ENCODE measurements at places on chromosomes 4 and X.

GRCh38 chr4:85603437-85604336 is 128.7 kb downstream of the ARHGAP24 start:
- no peak for DNase-seq

DNA sequence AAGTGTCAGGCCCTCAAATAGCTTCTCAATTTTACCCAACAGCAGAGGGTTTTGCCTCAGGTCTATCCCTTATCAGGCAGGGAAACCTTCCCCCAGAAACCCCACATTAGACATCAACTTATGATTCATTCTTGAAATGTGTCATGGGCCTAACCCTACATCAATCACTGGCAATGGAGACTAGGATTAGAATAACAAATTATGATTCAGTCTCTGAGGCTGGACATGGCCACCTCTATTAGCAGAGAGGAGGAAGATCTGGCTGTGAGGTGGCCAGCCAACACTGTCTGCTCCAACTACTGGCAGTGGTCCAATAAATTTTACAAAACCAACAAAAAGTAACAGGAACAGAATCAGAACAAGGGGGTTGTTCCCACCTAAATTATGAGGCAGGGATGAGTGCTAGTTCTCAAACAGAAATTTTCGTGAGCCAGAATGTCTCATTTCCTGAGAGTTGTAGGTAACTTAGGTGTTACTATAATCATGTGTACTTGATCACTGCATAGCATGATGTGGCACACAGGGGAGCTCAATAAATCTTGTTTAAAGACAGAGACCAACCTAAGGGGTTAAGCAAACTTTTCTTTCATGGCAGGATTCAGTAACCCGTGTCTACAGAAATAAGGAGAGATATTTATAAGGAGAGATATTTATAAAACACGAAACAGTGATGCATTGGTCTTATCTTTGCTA is 126.8 kb downstream of the NFKB1 start:
- peak; percentile 7 for DNase-seq

GRCh38 chr4:78250500-78250899 is 193.4 kb downstream of the FRAS1 start:
- DNase-seq: no peak

GRCh38 chr4:20983763-20984575 is 283.7 kb downstream of the PACRGL start:
- DNase-seq: no peak

DNA sequence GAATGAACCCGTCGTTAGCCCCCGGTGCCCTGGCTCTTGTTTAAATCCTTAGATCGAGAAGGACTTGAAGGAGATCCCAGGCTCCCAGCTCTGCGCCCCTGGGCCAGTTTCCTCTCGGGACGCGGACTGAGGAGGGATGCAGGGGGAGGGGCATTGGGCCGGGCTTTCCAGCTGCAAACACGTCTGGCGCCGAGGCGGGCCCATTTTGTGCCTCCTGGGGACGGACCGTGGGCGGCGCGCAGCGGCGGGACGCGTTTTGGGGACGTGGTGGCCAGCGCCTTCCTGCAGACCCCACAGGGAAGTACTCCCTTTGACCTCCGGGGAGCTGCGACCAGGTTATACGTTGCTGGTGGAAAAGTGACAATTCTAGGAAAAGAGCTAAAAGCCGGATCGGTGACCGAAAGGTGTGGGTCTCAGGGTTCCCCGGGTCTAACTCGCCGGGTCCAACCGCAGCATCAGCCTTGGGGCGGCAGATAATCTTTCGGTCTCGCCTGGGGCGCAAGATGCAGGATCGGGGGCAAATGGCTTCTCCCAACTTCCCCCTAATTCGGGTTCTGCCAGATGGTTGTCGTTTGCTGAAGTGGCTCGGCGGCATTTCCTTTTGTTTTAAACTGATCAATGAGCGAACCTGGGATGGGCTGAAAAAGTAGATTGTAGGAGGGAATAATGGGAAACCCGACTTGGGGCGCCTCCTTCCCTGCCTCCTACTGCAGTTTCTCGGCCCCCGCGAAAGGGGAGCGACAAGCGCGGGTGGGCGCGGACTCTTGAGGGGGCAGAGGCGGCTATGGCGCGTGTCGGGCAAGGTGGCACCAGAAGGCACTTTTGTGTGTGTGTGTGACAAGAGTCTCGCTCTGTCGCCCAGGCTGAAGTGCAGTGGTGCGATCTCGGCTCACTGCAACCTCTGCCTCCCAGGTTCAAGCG is 2.9 kb downstream of the PDGFRA start:
- DNase-seq: no peak

- no peak for DNase-seq
Observed at GRCh38 chr4:8329859-8330761, 60.6 kb downstream of the HTRA3 start.

- DNase-seq: no peak
Observed at GRCh38 chr4:165450871-165451270, 72.1 kb downstream of the CPE start.

- no peak for DNase-seq
Observed at GRCh38 chr4:142960126-142960525, 114.0 kb upstream of the INPP4B start.

DNA sequence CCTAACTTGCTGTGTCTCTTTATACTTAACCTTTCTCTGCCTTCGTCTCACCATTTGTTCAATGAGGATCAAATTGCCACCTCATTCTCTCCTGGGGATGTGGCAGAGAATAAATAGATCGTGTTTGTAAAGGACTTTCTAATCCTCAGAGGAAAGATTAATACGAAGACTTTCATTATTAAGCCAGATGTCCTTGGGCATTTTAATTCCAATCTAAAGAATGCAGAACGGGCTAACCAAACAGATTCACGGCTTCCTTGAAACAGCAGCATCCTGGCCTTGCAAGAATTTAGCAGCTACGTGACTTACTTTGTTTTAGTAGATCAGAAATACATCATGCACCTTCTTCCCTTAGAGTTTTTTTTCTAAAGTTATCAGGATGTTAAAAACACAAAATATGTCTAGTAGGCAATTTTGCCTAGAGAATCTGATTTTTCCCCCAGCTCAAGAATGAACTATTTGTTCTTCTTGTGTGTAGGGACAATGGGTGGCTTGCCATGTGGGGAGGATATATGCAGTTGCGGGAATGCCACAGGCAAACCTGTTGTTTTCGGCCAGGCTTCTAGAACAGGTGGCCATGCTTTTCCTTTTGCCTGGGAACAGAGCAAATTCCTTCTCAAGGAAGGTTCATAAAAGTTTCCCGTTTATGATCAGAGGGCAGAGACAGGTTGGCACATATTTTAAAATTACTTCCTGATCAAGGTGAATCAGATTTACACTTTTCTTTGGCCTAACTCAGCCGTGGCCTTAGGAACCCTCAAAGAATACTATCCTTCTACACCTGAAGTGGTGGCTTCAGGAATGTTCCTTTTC is 3.0 kb downstream of the MID1 start:
- DNase-seq: no peak

- no peak for DNase-seq
Observed at GRCh38 chr4:40405193-40405592, 70.1 kb downstream of the CHRNA9 start.

GRCh38 chr4:119124352-119124751 is 11.3 kb upstream of the MYOZ2 start:
- no peak for DNase-seq

DNA sequence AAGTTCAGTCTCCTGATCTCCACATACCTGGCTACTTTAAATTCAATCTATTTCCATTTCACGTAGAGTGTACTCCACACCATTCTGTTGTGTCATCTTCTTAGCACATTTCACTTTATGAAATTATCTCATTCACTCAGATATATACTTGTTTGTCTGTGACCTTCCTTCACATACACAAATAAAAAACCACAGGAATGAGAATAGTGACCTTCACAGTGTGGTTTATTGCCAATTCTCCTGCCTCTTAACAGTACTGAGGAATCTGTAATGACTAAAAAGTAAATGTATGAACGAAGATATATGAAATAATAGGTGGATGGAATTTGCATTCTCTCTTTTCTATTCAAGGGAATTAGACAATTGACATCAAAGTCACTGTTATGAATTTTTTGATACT is 183.9 kb upstream of the PCDH7 start:
- DNase-seq: no peak

- no peak for DNase-seq
Observed at GRCh38 chrX:24168807-24169206, 19.3 kb downstream of the ZFX start.

- DNase-seq: no peak
Observed at GRCh38 chr4:946517-947471, 14.5 kb downstream of the TMEM175 start.

DNA sequence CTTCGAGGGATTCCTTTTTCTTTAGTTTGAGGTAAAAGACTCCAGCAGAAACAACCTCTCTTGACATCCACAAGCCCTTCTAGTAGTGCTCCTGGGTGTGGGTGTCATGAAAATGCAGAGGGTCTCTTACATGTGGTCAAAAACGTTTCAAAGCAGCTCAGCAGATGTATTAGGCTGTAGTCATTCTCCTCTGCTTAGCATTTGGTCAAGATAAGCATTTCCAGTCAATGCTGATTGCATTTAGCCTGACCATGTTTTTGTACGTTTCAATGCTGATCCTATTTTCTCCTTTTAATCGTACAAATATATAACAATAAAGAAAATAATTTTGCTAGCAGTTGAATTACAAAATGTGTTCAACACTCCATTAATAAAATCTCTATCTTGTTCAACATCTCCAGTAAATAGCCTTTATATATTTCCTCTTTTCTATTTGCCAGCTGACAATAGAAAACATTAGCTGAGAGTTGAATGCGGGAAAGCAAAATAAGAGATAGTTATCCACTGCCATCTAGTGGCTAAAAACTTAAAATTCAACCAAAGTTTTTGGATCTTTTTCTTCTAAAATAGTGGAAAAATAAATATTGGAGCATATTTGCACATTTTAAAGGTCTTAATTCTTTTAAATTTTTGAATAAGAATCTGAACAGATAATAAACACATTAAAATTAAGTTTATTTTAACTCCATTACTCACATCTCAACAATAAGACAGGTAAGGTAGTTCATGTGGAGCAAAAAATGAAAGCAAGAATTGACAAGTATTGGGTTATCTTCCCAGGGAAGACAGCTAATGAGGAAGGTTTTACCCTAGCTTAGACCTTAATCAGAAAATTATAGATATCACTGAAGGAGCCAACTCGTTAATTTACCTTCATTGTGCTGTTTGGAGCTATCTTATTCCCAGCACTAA is 15.2 kb upstream of the PACRGL start:
- no peak for DNase-seq

GRCh38 chrX:48700246-48700645 is 3.7 kb downstream of the SUV39H1 start:
- DNase-seq: no peak

DNA sequence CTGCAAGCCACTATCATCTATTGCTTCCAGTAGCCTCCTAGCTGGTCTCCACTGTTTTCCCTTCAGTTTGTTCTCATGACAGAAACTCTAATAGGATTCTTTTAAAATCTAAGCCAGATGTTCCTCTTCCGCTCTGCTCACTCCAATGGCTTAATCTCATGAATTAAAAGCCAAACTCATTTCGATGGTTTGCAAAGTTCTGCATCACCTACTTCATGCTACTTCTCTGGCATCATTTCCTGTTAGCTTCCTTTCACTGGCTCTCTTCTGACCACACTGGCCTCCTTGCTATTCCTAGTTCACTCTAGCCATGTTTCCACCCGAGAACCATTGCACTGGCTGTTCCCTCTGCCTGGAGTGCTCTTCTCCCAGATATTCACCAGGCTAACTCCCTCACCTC is 102.0 kb upstream of the LSM6 start:
- no peak for DNase-seq

DNA sequence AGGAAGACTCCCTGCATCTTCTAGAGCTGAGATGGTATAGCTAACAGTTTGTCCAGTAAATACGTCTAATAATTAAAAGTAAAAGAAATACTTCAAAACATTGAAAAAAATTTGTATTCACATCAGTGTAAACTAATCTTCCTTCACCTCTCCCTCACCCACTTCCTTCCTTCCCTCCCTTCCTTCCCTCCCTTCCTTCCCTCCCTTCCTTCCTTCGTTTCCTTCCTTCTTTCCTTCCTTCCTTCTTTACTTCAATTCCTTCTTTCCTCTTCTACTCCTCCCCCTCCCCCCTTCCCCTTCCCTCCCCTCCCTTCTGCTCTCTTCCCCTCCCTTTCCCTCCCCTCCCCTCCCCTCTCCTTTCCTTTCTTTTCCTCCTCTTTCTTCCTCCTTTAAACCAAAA is 103.7 kb downstream of the POU4F2 start:
- DNase-seq: no peak

GRCh38 chrX:12700745-12701144 is 90.5 kb upstream of the PRPS2 start:
- DNase-seq: no peak

GRCh38 chrX:123311486-123311885 is 127.4 kb downstream of the GRIA3 start:
- DNase-seq: no peak

- DNase-seq: no peak
Observed at GRCh38 chr4:86054286-86055032, 305.4 kb downstream of the MAPK10 start.

DNA sequence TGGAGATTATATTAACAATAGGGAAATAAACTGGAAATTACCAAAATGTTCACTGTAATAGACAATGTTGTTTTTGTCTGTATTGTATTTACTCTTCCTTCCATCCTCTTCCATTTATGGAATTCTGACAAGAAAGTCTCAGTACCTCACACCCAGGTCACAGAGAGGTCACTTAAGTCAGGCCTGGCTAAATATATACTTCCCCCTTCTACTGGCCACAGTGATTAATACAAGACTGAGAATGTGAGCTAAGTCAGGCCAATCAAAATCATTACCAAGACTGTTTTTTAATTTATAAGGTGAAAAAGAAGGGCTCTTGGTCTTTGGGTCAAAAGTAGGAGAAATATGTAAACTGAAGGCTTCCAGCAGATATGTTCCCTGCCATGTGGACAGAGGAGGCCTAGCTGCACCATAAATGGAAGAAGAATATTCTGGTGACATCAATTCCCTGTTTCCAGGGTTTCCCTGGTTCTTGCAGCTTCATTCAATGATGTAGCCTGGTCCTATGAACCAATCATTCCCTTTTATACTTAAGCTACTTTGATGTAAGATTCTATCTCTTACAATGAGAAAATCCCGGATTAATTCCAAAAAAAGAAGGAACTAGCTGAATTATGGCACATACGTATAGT is 64.3 kb downstream of the LRBA start:
- no peak for DNase-seq

DNA sequence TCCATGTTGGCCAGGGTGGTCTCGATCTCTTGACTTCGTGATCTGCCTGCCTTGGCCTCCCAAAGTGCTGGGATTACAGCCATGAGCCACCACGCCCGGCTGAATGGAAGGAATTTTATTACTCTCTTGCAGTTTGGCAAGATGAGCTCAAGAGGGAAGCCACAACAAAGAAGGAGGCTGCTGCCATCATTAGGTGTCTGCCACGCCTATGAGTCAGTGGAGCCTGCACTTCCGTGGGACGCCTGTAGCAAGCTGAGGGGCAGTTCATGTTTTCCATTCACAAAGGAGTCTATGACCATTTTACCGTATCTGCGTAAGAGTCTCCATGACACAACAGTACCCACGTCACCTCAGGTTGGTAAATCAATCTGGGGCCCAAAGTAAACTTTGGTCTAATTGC is 51.2 kb upstream of the CHRNA9 start:
- DNase-seq: no peak

All from GM18507 (cell line).